NCI-H1417 treated with DMSO at 0.1 percent for 48 hours (cell line): ENCODE measurements at places on chromosomes 12 and 14.

DNA sequence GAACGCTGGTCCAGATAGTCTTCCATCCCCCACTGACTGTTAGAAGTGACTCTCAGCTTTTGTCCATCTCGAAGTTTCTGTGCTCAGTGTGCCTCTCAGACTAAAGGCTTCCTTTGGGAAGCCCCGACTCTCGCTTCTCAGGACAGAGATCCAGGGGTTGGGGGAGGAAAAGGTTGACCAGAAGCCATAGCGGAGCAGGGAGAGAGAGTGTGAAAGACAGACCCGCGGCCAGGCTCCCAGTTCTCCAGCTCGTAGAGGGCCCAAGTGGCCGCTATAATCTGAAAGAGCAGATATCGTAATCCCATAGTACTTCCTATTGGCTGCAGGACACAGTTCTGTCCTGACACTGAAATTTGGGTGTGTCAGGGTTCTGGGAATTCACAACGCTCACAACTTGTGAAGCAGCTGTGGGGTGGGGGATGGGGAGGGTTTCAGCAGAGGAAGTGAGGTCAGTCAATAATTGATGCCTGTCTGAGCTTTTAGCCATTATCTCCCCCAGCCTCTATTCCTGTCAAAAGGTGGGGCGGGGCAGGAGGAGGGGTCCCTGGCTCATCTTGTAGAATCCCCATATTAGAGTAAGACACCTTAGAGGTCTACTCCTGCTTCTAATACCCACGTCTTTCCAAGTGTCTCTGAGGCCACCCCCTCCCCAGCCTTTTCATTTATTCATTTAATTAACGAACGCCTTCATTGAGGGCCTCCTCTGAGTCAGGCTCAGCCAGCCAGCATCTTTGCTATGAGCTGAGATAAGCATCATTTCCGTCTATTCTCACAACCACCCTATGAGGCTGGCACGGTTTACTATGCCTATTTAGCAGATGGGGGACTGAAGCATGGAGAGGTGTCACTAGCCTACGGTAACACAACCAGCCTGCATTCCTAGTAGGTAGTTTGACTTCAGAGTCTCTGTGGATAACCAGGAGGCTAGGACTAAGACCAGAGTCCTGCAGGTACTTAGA is 1.6 kb upstream of the ACVRL1 start:
- no peak for DNase-seq

GRCh38 chr12:49563951-49564685 is 3.8 kb downstream of the MCRS1 start:
- no peak for DNase-seq

DNA sequence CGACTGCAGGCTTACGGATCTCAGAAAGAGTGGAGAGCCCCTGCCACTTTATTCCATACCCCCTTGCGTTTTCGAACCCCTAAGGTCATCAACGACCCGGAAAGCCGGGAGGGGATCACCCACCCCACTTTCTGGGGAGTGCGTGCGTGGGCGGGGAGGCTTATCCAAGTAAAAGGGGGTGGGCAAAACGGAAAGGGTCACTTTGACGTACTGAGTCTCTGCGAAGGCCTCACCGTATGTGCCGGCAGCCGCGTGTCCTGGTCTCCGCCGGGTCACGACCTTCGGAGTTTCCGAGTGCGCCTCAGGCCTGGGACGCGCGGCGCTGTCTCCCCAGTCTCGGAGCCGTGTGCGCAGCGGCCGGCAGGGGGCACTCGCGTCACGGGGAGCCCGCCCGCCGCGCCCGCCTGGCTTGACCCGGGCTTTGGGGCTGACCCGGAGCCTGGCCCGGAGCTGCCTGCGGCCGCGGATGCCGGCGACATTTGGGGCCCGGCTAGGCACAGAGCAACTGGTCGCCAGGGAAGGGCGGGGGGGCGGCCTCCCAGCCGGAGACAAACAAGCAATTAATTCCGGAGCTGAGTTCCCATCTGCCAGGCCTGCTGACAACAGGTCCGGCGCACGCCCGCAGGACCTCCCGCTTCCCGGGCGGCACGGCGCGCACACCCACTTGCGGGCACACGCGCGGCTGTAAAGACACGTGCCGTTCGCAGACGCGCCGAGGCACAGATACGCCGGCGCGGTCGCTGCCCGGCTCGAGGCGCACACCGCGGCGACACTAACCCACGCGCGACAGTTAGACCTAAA is 890 bp upstream of the KIF26A start:
- no peak for DNase-seq

DNA sequence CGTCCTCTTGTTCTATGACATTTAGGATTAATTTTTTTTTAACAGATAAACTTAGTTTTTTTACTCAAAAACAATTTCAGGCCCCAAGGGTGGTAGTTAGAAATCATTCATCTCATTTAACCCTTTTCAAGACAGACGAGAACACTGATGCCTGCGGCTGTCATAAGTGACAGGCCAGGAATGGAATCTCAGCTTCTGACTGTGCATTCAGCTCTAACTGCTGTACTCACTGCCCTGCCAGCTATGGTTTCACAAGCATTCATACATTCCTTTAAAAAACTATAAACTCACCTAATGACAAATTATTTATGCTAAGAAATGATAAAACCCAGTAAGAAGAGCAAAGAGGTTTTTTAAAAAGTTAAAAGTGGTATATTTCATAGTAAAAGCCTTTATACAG is 8.8 kb downstream of the DENND5B start:
- no peak for DNase-seq

DNA sequence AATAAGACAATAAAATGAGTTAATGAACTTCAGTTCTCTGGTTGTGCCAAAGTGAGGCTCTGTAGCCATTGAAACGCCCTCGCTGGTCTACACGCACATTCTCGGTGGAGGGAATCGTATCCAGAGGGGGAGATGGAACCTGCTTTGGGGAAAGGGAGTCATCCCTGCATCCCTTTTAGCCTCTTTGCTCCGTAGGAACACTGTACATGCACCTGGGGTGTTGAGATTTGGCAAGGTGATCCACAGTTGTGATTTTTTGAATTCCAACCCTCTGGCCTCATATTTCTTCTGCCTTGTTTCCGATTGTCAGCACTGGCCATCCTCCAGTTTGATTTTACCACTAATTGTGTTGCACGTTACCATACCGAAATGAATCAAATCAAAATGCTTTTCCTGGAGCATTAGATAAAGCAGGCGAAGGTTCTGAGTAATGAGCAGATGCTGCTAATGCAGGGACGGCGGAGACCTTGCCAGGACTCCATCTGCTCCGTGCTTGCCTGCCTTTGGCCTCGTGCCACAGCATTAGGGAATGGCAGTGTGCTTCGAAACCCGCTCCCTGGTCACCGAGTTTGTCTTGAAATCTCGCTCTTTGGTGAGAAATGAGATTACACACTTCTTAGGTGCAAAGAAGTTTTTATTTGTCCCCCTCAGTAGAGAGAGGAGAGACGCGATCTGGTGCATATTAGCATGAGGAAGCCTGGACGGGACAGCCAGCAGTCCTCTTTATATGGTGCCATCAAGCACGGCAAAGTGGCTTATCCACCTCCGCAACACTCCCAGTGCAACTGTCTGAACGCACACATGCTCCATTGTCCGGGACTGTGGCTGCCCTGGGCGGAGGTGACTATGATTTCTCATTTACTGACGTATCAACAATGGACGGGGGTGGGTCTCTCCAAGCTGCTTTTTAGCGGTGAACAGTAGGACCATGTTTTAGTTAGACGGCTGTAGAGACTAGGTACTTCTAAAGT is 59.1 kb downstream of the FBXW8 start:
- DNase-seq, result no peak

DNA sequence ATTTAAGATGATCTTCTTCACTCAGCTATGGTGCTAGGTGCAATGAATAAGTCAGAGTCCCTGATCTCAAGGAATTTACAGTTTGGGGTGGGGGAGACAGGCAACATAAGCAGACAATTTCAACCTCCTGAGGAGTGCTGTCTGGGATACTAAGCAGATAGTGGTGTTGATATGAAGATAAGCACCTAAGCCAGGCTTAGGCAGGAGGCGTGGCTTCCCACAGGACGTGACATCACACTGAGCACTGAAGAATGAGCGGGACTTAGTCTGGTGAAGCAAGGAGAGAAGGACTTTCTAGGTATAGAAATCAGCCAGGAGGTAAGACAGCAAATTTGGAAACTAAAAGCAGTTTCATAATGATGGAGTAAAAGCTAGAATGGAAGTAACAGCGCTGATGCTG is 6.8 kb downstream of the PRPH start:
- no peak for DNase-seq

DNA sequence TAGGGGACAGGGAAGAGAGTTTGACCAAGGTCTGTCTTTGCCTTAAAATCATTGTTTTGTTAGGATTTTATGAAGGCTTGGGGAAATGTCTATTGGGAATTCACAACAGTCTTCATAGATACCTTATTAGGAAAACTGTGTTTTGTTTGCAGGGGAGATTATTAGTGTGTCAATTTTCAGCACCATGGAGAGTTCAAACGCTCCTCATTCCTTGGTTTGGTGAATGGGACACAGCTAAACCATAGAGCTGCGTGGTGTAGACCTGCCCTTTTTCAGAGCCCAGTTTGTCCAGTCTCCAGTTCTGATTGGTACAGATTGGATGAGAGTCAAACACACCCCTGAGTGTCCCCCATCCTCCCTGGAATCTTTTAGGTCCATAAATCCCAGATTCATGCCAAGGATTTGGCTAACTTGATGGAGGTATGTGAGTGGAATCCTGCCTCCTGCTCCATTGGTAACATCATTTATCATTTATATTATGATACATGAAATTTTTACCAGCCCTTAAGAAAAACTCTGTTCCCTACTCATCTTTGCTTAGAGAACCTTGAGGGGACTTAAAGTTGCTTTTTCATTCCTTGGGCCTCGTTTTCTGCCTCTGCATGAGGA is 12.0 kb downstream of the NGDN start:
- DNase-seq, result no peak

GRCh38 chr12:51814311-51815088 is 34.0 kb downstream of the FIGNL2 start:
- no peak for DNase-seq

DNA sequence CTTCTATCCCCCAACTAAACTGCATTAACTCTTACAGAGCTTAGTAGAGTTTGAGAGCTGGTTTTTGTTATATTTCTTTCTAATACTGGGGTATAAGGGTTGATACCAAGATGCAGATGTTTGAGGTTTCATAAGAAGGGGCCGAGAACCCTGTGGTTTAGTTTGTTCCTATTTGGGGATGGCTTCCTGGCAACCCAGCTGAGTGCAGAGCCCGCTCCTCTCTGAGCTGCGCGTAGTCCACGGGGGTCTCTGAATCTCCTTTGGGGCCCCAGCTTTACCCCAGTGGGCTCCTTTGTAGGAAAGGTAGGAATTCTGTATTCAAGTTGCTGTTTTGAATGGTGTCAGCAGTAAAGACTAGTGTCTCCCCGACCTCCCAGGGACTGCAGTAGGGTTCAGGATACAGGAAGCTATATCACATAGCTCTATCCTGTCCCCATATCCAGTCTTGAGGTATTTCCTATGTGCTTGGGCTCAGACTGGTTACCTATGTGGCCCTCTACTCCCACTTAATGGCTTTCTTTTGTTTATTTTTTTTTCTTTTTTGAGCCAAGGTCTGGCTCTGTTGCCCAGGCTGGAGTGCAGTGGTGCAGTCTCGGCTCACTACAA is 25.4 kb downstream of the PLXNC1 start:
- no peak for DNase-seq

DNA sequence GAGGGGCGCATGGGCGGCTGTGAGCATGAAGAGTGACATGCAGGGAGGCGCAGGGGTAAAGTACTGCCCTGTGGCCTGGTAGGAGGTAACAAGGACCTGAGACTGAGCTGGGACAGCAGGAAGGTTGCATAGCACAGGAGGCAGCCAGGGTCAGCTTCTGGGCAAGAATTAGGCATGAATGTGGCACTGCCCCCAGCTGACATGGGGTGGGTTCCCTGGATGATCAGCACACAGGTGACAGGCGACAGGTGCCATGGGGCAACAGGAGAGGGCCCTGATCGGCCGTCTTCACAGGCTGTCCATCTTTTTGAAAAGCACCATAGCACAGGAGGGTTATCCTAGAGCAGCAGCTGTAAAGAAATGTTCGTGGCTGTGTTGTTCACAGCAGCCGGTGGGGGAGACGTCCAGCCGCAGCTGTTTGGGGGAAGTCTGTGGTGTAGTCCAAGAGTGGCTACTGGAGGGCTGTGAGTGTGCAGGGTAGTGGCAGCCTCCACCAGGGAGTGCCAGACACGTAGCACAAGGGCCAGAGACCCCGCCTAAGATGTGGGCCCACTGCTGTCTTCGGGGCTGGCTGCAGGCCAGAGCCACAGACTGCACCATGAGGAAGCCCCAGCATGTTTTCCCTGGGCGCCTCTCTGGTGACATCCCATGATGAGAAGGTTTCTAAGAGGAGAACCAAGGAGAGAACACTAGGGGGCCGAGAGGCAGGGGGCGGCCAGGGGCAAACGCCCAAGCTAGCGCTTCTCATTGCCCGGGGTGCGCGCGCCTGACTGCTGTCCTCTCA is 8.4 kb downstream of the CLBA1 start:
- DNase-seq, result no peak
